ENCODE measurements at places on chromosomes 11 and 22. TPM values are rescaled to one million over a fixed set of nuclear protein-coding genes. Genes with fewer than 3 reads are reported as not detected.

DNA sequence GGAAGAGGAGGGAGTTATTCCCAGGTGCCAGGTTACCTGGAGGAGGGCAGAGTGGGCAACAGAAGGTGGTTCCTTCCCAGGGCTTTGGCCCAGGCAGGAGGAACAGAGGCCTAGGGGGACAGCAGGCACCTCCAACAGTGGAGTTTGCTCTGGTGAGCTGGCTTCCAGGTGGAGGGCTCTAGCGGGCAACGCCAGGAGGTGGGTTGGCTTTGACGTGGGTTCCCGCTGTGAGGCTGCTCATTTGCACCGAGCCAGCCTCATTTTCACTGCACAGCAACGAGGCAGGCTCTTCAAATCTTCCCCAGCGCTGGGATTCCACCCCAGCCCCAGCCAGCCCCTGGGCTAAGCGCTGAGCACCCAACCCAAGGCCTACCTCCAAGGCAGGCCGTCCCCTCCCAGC, 8.1 kb downstream of the IGSF9B start:
- peaks cover 18% of the 10 kb centered on the region for H3K27me3 ChIP-seq
- peaks cover 33% of the 10 kb centered on the region for H3K4me1 ChIP-seq
- no peaks in the 10 kb centered on the region for H3K36me3 ChIP-seq
- no peak for DNase-seq
- H3K4me3 ChIP-seq: no peak overlapping the region

The SCGB1C1 gene
- total RNA-seq: not detected

The SHANK2 gene
- 0.83 TPM for total RNA-seq

DNA sequence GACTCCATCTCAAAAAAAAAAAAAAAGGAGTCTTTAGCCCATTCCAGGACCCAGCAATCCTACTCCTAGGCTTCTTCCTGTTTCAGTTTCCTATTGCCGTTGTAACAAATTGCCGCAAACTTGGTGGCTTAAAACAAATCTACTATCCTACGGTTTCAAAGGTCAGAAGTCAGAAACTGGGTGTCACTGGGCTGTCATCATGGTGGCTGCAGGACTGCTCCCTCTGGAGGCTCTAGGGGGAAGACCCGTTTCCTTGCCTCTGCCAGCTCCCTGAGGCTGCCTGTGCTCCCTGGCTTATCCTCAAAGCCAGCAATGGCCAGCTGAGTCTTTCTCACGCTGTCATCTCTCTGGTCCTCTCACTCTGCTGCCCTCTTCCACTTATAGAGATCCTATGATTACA, 8.7 kb upstream of the DAGLA start:
- peaks cover 18% of the 10 kb centered on the region for H3K4me1 ChIP-seq
- H3K4me3 ChIP-seq: no peak overlapping the region
- H3K27me3 ChIP-seq: no peaks in the 10 kb centered on the region
- no peaks in the 10 kb centered on the region for H3K36me3 ChIP-seq

- H3K27ac ChIP-seq: peak overlapping the region; percentile 0
- H3K27me3 ChIP-seq: no peaks in the 10 kb centered on the region
- no peak overlapping the region for H3K4me3 ChIP-seq
- peak; percentile 39 for DNase-seq
These were observed 10.1 kb downstream of the ACO2 start for GRCh38 chr22:41478891-41479521.

DNA sequence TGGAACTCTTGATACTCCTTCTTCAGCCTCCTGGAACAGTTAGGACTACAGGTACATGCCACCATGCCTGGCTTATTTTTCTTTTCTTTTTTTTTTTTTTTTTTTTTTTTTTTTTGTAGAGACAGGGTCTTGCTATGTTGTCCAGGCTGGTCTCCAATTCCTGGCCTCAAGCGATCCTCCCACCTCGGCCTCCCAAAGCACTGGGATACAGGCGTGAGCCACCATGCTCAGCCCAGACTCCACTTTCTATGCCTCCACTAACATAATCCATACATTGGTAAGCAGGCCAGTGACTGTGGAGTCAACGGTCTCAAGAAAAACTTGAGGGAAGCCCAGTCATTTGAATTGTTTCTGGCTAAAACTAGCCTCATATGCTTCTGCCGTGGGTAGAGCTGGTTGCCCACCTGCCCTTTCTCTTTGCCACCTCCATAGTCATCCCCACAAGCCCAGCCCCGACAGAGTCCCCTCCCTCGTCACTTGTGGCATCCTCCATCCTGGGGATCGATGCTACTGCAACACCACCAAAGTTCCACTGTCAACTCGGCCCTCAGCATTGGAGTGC, 2.4 kb downstream of the SCN2B start:
- H3K36me3 ChIP-seq: no peaks in the 10 kb centered on the region
- H3K4me3 ChIP-seq: no peak overlapping the region
- H3K4me1 ChIP-seq: peaks cover 14% of the 10 kb centered on the region
- no peak for DNase-seq
- H3K27ac ChIP-seq: no peak overlapping the region

DNA sequence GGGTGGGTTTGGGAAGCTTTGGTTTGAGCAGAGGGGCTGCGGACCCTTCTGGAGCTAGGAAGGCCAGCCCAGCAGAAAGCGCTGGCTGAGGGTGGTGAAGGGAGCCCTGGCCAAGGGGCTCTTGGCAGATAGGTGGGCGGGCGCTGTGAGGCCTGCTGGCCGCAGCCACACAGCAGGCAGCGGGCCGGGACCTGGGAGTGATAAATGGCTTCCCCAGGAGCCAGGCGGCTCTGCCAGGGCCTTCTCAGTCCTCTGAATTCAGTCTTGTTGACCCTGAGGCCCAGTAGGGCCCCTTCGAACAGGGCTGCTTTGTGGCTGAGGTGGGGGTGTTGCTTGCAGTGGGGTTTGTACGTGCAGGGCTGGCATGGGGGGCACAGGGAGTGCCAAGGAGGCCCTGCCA, 33.4 kb upstream of the H19 start:
- no peaks in the 10 kb centered on the region for H3K36me3 ChIP-seq
- no peaks in the 10 kb centered on the region for H3K27me3 ChIP-seq
- no peak overlapping the region for H3K27ac ChIP-seq
- H3K4me1 ChIP-seq: no peaks in the 10 kb centered on the region
- DNase-seq: no peak

GRCh38 chr11:67667490-67668191, 6.8 kb downstream of the ALDH3B2 start:
- no peaks in the 10 kb centered on the region for H3K4me1 ChIP-seq
- H3K36me3 ChIP-seq: no peaks in the 10 kb centered on the region
- H3K27ac ChIP-seq: no peak overlapping the region
- DNase-seq: no peak

The CDC42BPG gene
- 10.1 TPM for total RNA-seq

The VSIG10L2 gene
- not detected for total RNA-seq

- H3K27ac ChIP-seq: no peak overlapping the region
- peaks cover 25% of the 10 kb centered on the region for H3K27me3 ChIP-seq
- H3K36me3 ChIP-seq: no peaks in the 10 kb centered on the region
These were observed 272.9 kb downstream of the ST3GAL4 start for GRCh38 chr11:126628450-126628789.

DNA sequence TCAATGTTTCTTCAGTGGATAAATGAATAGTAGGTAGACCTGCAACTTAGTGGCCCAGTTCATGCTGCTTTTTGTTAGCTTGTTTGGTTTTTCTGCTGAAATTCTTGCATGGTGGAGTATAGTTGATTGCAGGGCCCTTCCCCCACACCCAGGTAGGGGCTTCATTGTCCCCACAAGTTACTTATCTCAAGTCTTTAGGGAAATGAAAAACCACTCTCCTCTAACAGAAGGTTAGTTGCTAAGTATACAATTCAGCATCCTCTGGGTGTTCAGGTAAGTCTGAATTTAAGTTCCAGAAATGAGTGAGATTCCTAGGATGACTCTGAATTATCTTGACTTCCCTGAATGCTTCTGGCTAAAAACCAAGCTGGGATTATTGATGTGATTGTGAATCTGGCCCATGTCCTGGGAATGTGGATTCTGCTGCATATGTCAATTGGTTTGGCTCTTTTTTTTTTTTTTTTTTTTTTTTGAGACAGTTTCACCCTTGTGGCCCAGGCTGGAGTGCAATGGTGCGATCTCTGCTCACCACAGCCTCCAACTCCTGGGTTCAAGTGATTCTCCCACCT, 40.3 kb downstream of the BCL2L13 start:
- no peaks in the 10 kb centered on the region for H3K27me3 ChIP-seq
- no peak overlapping the region for H3K27ac ChIP-seq

DNA sequence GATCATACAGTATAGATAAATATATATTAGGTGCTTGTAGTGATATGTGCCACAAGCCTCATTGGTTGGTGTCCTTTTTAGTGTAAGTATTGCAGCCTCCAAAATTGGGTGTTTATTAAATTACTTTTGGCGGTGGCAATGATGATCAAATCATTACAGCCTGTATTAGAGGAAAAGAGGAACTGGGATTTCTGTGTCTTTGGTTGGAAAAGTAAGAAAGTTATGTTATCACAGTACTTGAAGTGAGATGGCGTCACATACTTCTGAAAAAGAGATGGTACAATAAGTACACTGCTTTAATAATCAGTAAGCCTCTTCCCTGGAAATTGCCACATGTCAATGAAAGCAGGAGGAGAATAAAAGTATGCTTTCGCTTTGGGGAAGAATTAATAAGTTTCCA, 523 bp upstream of the MPZL3 start:
- H3K4me1 ChIP-seq: no peaks in the 10 kb centered on the region
- peak overlapping the region; percentile 57 for H3K4me3 ChIP-seq
- no peaks in the 10 kb centered on the region for H3K36me3 ChIP-seq
- DNase-seq: no peak
- no peak overlapping the region for H3K27ac ChIP-seq

The FAM180B gene
- total RNA-seq: not detected

GRCh38 chr11:65744026-65744698, 23.6 kb upstream of the RNASEH2C start:
- H3K27ac ChIP-seq: no peak overlapping the region
- H3K4me1 ChIP-seq: no peaks in the 10 kb centered on the region
- H3K36me3 ChIP-seq: no peaks in the 10 kb centered on the region
- H3K27me3 ChIP-seq: no peaks in the 10 kb centered on the region
- peak; percentile 54 for DNase-seq
- no peak overlapping the region for H3K4me3 ChIP-seq

DNA sequence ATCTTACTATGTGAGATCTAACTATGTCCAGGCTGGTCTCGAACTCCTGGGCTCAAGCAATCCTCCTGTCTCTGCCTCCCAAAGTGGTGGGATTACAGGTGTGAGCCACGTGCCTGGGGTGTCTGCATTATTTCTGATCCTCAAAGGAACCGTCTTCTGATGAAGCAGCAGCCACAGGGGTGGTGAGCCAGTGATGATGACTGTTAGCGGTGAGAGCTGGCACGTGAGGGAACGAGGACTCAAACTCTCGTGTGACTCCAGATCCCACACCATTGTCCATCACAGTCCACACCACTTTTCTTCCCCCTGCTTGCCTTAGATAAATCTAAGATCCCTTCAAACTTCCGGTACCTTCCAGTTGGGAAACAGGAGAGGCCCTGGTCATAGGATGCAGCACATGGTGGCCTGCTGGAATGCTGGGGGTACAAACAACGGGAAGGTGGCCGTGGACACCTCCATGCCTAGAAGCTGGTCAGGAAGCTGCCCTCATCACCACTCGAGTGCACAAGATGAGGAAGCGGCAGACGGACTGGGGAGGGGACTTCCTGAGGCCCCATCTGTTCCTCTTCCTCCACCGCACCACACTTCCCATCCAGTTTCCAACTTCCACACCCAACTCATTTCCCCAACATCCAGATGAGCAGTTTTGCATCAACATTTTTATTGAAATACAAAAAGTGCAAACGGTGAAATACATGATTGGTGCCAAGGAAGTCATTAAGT, 23.8 kb downstream of the ARHGAP1 start:
- no peak overlapping the region for H3K4me3 ChIP-seq
- no peaks in the 10 kb centered on the region for H3K27me3 ChIP-seq
- DNase-seq: no peak
- peak overlapping the region; percentile 47 for H3K27ac ChIP-seq

The CRYBB2 gene
- not detected for total RNA-seq

DNA sequence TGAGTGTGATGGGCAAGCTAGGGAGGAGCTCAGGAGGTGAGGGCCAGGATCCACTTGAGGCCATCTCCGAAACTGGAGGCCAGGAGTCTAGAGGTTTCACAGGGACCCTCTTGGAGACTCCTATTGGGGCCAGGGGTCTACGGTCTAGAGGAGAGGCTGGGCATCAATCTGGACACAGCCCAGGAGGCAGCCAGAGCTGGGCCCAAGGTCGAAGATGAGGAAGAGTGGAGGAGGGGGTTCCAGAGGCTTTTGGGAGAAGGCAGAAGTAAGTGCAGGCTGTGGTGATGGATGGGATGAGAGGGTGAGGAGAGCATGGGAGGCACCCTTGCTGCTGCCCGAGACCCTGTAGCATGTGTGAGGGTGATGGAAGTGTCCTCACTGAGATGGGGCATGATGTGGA, 56.6 kb downstream of the LRRC32 start:
- no peak overlapping the region for H3K4me3 ChIP-seq
- H3K27me3 ChIP-seq: no peaks in the 10 kb centered on the region
- H3K4me1 ChIP-seq: peaks cover 30% of the 10 kb centered on the region
- no peak overlapping the region for H3K27ac ChIP-seq

The MOGAT2 gene
- 0.21 TPM for total RNA-seq

DNA sequence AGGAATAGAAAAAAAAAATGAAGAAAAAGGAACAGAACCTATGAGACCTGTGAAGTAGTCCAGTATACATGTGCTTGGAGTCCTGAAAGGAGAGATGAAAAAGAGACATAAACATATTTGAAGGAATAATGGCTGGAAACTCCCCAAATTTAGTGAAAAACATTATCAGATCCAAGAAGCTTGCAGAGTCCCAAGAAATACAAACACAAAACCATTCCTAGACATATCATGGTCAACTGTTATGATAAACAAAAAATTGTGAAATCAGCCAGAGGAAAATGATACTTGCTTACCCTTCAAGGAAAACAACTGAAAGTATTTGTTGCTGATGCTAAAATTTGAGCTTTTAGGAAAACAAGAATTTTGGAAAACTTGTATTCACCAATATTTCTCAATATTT, 250.1 kb downstream of the DDX10 start:
- no peaks in the 10 kb centered on the region for H3K27me3 ChIP-seq
- H3K4me1 ChIP-seq: peaks cover 12% of the 10 kb centered on the region
- no peak overlapping the region for H3K4me3 ChIP-seq
- no peak for DNase-seq

The GAL gene
- total RNA-seq: 0.60 TPM

The DEUP1 gene
- 0.27 TPM for total RNA-seq

The SGSM1 gene
- 0.25 TPM for total RNA-seq

- no peaks in the 10 kb centered on the region for H3K36me3 ChIP-seq
- no peaks in the 10 kb centered on the region for H3K4me1 ChIP-seq
- H3K27ac ChIP-seq: no peak overlapping the region
- peaks cover 81% of the 10 kb centered on the region for H3K27me3 ChIP-seq
These were observed 3.7 kb downstream of the MAP6 start for GRCh38 chr11:75665126-75665525.

DNA sequence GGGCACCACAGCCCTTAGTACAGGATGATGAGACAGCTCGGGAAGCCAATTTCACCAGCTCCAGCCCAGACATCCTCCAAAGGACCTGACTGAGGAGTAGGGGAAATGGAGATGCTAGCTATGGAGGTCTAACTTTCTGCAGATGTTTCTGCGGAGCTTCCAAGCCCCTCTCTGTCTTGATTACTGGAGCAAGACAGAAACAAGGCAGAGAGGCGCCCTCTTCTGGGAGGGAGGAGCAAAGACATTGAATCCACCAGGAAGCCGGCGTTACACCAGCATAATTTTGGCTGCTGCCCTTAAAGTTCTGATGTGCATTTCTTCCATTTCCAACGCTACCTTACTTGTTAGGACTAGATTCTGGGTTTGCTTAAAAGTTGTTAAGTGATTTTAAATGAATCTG, 107.3 kb upstream of the HSD17B12 start:
- H3K4me1 ChIP-seq: peaks cover 20% of the 10 kb centered on the region
- no peak overlapping the region for H3K27ac ChIP-seq
- peaks cover 77% of the 10 kb centered on the region for H3K27me3 ChIP-seq
- H3K36me3 ChIP-seq: no peaks in the 10 kb centered on the region
- H3K4me3 ChIP-seq: no peak overlapping the region
- DNase-seq: peak; percentile 34

- peak; percentile 72 for DNase-seq
- H3K36me3 ChIP-seq: no peaks in the 10 kb centered on the region
- H3K4me1 ChIP-seq: no peaks in the 10 kb centered on the region
- H3K4me3 ChIP-seq: no peak overlapping the region
- no peaks in the 10 kb centered on the region for H3K27me3 ChIP-seq
These were observed 86.3 kb downstream of the CCDC83 start for GRCh38 chr11:85941380-85941973.

Data from cardiac muscle cell (in vitro differentiated cells and primary cell).